HL-60 (cell line): ENCODE measurements at places on chromosomes 1 and 21.

DNA sequence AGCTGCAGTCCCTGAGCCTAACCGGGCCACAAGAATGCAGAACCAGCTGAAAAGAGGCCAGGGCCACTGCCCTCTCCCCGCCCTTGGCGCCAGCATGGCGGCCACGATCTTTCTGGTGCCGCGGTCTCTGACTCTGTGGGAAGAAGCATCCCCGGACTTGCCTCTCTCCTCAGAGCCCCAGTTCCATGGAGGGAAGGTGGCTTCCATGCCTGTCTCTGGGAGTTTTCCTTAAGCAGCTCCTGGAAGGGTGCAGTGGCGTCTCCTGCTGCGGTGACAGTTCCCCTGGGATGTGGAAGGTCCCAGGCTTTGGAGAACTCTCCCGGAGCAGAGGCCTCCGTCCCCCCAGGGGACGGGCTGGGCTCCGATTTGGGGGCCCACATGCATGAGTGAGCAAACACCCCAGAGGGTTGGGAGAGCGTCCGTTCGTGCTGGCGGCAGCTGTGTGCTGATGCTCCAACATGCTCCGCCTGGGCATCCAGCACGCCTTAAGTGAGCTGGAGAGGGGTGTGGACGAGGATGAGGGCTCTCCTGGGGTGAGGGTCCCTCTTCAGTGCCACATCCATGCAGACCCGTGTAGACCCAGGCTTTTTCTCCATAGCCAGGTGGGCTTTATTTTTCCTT is 109.8 kb upstream of the COL6A1 start:
- no peak for DNase-seq

GRCh38 chr1:95553595-95553994 is 319.6 kb downstream of the RWDD3 start:
- no peak for DNase-seq

GRCh38 chr1:23756676-23757075 is 13.4 kb downstream of the ELOA start:
- no peak for DNase-seq

- no peak for DNase-seq
These were observed 649.6 kb upstream of the PTBP2 start for GRCh38 chr1:96072021-96072420.

- DNase-seq, result no peak
These were observed 39.1 kb downstream of the SYF2 start for GRCh38 chr1:25193229-25193628.

GRCh38 chr1:156129687-156130577 is 15.4 kb downstream of the LMNA start:
- no peak for DNase-seq

- DNase-seq, result no peak
These were observed 85.4 kb downstream of the CEP350 start for GRCh38 chr1:180040034-180040433.

DNA sequence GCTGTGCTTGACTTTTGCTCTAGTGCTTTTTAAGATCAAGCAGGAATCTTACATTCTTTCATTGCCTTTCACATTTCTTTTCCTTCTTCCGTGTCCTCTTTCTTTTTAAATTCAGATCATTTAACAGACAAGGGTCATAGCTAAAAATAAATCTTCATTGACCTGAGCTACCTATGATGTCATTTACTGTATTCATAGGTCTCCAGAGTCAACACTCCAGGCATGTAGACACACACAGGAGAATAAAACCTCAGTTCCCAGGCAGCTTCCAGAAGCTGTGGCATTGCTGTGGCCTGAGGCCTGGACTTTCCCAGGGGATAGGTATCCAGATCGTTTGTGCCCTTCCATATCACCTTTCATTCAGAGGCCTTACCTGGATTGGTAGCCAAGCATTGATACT is 38.5 kb upstream of the ENAH start:
- no peak for DNase-seq

- DNase-seq, result peak; percentile 59
These were observed 88.6 kb upstream of the HNRNPU start for GRCh38 chr1:244952940-244953339.

- DNase-seq, result peak; percentile 97
These were observed 709 bp upstream of the SUCO start for GRCh38 chr1:172532183-172532699.

DNA sequence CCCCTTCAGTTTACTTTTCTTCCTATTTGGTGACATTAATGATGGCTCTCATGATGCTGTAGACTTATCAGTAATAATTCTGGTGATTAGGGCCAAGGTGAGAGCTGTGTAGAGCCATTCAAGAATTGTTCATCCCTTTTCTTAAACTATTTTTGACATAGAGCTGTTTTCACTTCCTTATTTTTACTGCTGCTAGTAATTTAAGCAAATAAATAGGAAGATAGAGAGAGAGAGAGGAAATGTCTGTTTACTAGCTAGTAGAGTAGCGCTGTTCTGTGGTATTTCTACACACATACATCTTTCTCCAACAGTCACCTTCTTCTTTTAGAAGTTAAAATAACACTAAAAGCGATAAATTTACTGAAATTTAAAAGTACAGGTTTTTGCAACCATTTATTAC is 678.0 kb upstream of the ZP4 start:
- DNase-seq, result no peak

DNA sequence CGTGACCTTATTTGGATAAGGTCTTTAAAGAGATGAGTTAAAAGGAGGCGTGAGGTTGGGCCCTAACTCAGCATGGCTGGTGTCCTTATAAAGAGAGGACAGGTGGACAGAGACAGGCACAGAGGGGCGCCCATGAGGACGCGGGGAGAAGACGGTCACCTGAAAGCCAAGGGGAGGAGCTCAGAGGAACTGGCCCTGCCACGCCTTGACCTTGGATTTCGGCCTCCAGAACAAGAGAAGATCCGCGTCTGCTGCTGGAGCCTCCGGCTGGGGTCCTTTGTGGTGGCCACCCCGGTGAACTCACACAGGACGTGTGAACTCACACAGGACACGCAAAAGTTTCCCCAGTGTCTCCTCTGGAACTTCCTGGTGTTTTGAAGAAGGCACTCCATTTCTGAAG is 122.7 kb downstream of the SIK1 start:
- no peak for DNase-seq

GRCh38 chr1:156128654-156129597 is 14.4 kb downstream of the LMNA start:
- DNase-seq, result peak; percentile 86

DNA sequence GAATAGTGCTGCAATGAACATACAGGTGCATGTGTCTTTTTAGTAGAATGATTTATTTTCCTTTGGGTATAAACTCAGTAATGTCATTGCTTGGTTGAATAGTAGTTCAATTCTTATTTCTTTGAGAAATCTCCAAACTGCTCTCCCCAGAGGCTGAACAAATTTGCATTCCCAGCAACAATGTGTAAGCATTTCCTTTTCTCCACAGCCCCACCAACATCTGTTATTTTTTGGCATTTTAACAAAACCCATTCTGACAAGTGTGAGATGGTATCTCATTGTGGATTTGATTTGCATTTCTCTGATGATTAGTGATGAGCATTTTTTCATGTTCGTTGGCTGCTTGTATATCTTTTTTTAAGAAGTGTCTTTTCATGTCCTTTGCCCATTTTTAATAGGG is 21.9 kb upstream of the EEIG2 start:
- no peak for DNase-seq
